ENCODE measurements at places on chromosomes 2 and 18. TPM values are rescaled to one million over a fixed set of nuclear protein-coding genes. Genes with fewer than 3 reads are reported as not detected.

- no peak overlapping the region for H3K4me3 ChIP-seq
- H3K27me3 ChIP-seq, result peaks cover 28% of the 10 kb centered on the region
- H3K4me1 ChIP-seq, result no peaks in the 10 kb centered on the region
- no peak overlapping the region for H3K27ac ChIP-seq
These were observed 400.3 kb downstream of the MTX2 start for GRCh38 chr2:176669398-176670174.

DNA sequence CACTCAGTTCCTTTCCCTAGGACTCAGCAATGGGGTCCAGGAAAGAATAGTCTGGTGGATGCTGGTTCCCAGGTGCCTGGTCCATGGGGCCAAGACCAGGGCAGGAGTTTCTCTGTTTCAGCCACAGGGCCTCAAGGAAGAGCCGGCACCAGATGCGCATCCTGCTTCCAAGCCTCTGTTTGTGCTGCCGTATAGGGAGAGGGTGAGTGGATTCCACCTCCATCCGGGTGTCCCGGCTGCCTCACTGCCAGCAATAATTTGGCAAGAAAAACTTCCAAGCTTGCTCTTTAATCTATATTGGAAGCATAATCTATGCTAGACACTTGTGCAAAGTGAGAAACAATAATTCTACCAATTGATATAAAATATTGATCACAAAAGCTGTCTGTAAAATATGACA lies 261.2 kb upstream of the HS6ST1 start:
- H3K36me3 ChIP-seq, result no peaks in the 10 kb centered on the region
- no peak overlapping the region for H3K4me3 ChIP-seq
- no peak for DNase-seq
- H3K27ac ChIP-seq, result no peak overlapping the region

DNA sequence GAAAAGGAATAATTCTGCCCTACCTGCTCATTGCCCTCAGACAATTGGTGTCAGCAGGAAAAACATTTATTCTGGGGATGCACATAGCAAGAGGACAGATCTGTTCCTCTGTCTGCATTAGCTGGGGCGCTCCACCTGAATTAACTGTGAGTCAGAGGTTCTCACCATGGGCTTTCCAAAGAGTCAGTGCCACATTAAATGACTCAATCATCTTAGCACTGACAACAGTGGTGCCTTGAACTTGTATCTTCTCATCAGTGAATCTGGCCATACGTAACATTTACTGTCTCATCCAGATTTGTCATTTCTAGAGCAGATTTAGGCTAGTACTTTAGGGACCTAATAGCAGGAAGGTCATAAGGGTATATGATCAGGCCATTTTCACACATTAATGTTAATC lies 358.1 kb upstream of the CRIM1 start:
- no peaks in the 10 kb centered on the region for H3K4me1 ChIP-seq
- DNase-seq, result no peak

The OR6B2 gene
- total RNA-seq, result not detected

The DPP4 gene
- total RNA-seq, result 101 TPM
